NCI-H526 treated with DMSO at 0.1 percent for 48 hours (cell line): ENCODE measurements at places on chromosomes 1 and 21.

DNA sequence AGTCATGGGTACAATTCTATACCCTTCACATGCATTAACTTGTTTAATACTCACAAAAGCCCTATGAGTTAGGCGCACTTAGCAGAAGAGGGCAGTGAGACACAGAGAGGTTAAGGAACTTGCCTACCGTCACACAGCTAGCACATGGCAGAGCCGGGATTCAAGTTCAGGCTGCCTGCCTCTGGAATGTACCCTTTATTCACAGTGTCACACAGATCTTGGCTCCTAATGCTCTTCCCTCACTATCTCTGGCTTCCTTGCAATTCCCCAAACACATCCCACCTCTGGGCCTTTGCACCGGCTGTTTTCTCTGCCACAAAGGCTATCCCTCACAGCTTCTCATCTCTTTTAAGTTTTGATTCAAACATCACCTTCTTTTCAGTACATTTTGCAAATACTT is 25.1 kb downstream of the COL16A1 start:
- DNase-seq, result no peak

GRCh38 chr1:46128344-46128743 is 4.1 kb downstream of the PIK3R3 start:
- DNase-seq, result no peak

- DNase-seq, result peak; percentile 66
Measured at GRCh38 chr1:116232989-116233514, 121.9 kb downstream of the MAB21L3 start.

DNA sequence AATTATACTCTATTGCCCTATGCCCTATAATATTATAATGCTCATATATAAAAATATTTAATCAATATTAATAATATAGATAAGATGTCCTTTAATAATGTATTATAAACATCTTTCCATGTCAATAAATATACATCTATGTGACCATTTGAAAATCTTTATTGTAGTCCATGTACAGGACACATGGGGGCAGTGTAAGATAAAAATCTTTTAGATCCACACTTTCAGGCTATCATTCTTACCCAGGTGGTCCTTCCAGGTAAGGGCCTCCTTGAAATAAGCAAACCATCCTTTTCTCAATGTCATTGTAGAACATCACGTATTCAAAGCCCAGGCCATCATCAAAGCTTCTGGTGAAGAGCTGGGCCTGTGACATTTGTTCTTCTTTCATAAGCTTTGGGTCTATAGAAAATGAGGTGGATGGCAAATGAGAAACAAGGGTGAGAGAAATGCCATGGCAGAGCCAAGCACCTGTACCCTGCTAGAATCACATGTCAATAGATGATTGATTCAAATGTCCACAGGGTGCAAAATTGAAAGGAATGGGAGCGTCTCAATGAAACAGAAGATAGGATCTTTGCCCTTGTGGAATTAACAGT is 20.2 kb downstream of the THEM4 start:
- DNase-seq, result peak; percentile 45

GRCh38 chr1:91226741-91227140 is 177.9 kb downstream of the HFM1 start:
- no peak for DNase-seq

GRCh38 chr1:164693564-164694359 is 134.8 kb downstream of the PBX1 start:
- DNase-seq, result no peak

DNA sequence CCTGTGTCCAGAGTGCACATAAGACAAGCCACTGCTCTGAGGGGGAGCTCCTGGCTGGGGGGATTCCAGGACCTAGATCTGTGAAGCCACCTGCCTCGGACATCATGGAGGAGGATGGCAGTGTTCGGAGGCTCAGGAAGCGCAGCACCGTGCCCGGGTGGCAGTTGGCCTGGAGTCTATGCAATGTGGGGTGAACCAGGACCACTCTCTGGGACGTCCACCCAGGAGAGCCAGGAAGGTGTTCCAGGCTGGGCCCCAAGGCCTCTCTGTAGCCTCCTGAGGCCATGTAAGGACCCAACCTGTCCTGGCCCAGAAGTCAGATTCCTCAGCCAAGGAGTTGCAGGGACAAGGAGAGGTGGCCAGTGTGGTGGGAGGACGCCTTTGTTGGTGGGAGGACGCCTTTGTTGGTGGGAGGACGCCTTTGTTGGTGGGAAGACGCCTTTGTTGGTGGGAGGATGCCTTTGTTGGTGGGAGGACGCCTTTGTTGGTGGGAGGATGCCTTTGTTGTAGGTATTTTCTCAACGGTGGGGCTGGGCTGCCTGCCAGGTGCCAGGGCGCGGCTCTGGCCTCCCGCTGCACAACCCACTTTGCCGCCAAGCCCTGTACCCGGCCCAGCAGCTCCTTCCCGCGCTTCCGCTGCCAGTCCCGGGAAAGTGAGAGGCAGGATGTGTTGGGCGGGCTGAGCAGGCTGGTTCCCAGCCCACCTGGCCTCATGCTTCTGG is 30.6 kb upstream of the BMP8B start:
- DNase-seq, result no peak

- no peak for DNase-seq
Measured at GRCh38 chr1:31936278-31936980, 1.7 kb downstream of the PTP4A2 start.

DNA sequence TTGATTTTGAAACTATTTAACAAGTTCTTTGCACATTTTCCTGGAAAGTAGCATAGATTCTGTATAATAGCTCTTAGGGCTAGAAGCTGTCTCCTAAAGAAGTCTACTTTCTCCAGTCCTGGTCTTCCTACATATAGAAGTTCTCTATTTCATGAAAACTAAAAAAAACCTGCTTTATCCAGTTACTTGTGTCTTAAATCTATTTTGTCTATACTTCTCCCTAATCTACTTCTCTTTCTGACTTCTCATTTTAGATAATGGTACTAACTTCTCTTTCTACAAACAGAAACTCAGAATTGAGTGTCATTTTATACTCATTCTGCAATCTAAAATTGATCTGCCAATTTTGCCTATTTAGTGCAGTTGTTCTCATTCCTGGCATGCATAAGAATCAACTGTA is 28.7 kb downstream of the PDE4B start:
- DNase-seq, result no peak

GRCh38 chr1:156232201-156232894 is 9.6 kb upstream of the BGLAP start:
- no peak for DNase-seq

GRCh38 chr1:116148967-116149366 is 37.8 kb downstream of the MAB21L3 start:
- no peak for DNase-seq

GRCh38 chr21:33300701-33301631 is 23.8 kb upstream of the IFNAR1 start:
- no peak for DNase-seq

DNA sequence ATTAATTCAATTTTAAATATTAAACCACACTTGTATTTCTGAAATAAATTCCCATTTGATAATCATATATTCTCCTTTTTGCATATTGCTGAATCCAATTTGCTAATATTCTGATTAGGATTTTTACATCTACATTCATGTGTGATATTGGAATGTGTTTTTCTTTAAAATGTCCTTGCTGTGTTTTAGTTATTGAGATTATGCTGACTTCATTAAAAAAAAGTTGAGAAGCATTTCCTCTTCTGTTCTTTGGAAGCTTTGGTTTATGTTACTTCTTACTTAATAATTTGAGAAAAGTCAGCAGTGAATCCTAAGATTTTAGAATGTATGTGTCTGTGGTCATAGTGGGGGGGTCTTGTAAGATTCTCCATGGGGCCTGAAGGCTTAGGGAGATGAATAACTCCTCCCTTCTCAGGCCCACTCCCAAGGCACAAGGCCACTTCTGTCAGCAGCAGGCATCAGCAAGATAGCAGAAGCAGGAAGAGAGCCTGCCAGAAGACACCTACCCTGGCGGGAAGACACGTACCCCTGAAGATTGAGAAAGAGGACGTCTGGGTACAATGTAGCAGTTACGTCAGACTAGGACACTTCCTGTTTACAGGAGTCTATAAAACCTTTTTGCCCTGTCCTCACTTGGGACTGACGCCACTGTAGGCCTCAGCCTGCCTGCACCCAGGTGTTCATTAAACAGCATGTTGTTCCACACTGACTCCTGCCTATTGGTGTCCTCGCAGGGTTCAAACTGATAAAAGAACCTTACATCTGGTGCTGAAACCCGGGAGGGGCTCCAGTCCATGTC is 56.9 kb downstream of the ODF2L start:
- DNase-seq, result no peak

GRCh38 chr1:67977756-67978155 is 72.7 kb downstream of the DIRAS3 start:
- DNase-seq, result peak; percentile 11

GRCh38 chr1:6272452-6272851 is 11.6 kb upstream of the GPR153 start:
- no peak for DNase-seq

- no peak for DNase-seq
Measured at GRCh38 chr1:152801333-152801732, 4.8 kb downstream of the LCE1D start.

DNA sequence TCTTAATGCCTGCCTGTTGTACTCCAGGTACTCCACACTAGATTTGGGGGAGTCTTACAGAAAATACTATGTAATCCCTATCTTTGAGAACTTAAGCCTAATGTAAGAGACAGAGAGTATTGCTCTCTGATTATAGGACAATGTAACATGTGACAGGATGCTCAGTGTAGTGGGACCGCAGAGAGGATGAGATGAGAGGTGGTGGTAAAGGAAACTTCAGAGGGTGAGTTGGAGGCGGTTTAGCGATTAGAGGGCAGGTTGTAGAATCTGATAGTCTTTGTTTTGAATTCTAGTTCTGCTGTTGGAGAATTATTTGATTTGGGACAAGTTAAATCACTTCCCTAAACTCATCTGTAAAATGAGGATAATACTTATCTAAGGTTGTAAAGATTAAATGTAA is 5.4 kb downstream of the SOAT1 start:
- no peak for DNase-seq

GRCh38 chr1:40155910-40156309 is 5.3 kb upstream of the RLF start:
- no peak for DNase-seq
